Left cardiac atrium (tissue), 4 donors: ENCODE measurements at places on chromosomes 7 and 10. TPM values are rescaled to one million over a fixed set of nuclear protein-coding genes. Genes with fewer than 3 reads are reported as not detected.

DNA sequence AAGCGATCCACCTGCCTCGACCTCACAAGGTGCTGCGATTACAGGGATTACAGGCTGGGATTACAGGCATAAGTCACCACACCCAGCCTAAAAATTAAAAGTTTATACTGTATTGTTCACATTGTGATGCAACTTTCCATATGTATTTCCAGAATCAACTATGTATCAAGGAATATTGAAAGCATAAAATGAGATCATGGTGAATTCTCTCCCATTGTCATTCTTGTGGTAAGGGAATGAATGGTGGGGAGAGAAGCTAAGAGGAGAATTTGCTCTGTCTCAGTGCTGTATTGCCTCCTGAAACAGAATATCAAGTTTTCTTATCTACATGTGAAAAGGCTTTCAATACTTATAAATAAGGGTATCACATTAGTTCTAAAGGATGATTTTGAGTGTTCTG, 81.7 kb downstream of the CD36 start:
- DNase-seq, result no peak

GRCh38 chr10:536371-536925, 153.0 kb downstream of the DIP2C start:
- DNase-seq, result no peak

- DNase-seq, result no peak
Observed at GRCh38 chr10:62938672-62939071, 122.5 kb upstream of the EGR2 start.

DNA sequence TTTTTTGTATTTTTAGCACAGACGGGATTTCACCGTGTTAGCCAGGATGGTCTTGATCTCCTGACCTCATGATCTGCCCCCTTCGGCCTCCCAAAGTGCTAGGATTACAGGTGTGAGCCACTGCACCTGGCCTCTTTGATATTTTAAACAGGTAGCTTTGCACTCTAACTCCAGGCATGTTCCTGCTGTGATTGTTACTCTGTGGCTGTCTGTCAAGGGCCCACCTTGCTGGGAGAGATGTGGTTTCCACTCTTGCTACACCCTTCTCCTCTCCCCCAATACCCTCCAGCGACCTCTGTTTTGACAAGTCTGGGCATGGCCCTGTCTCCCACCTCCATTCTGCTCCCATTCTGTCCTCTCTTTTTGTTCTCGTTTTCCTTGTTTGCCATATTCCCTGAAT, 17.1 kb downstream of the SMKR1 start:
- DNase-seq, result no peak

DNA sequence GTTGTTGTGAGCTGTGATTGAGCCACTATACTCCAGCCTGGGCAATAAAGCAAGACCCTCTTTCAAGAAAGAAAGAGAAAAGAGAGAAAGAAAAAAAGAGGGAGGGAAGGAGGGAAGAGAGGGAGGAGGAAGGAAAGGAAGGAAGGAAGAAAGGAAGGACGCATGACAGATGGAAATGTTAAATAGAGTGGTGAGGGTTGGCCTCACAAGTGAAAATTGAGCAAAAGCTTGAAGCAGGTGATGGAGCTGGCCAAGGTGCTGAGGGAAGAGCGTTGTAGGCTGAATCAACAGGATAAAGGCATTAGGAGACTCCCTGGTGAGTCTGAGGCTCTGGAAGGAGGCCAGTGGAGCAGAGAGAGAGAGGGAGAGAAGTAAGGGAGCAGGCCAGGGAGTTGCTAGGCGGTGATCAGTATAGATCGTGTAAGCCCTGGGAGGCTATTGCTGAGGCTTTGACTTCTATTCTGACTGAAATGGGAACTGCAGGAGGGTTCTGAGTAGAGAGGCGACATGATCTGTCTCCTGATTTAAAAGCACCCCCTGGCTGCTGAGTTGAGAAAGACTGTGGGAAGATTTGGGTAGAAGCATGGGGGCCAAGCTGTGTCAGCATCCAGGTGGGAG, 26.5 kb upstream of the TMEM248 start:
- no peak for DNase-seq

DNA sequence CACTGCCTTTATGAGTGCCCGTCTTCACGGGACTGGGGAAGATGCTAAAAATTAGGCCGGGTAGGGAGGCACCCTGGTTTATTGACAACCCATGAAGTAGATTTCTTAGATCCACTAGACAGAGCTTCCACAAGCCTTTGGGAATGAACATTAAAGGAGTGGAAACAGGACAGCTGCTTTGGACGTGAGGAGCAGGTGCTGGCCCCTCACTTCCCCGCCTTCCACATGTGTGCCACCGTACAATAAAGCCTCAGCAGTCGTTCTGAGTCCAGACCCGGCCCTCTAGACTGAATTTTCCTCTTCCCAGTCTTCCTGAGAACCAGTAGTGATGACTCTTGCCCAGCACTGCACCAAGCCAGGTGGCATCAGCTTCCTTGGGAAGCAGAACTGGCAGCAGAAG, 282.4 kb downstream of the CELF2 start:
- no peak for DNase-seq

DNA sequence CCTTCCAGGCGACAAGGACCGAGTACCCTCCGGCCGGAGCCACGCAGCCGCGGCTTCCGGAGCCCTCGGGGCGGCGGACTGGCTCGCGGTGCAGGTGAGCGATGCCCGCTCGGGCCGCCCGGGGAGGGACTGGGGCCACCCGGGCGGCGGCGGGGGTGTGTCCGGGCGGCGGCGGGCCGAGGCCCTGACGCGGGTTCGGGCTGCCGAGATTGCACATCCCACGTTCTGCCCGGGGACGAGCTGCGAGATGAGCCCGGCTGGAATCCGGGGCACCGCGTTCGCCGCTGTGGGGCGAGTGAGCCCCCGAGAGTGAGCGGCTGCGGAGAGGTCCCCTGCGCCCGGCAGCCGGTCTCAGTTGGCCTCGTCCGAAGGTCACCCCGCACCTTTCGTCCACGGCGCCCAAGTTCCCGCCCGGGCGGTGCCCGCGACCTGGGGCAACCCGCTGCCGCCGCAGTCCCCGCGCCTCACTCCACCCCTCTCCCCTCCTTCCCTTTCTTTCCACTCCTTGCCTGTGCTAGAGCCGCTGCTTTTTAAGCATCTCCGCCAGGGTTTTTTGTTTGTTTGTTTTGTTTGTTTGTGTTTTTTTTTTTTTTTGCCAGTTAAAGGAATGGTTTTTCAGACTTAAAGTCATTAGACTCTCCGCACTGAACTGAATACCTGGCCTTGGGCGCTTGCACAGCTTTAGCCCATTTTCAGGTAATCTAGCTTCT, 515 bp downstream of the RALA start:
- peak; percentile 49 for DNase-seq

DNA sequence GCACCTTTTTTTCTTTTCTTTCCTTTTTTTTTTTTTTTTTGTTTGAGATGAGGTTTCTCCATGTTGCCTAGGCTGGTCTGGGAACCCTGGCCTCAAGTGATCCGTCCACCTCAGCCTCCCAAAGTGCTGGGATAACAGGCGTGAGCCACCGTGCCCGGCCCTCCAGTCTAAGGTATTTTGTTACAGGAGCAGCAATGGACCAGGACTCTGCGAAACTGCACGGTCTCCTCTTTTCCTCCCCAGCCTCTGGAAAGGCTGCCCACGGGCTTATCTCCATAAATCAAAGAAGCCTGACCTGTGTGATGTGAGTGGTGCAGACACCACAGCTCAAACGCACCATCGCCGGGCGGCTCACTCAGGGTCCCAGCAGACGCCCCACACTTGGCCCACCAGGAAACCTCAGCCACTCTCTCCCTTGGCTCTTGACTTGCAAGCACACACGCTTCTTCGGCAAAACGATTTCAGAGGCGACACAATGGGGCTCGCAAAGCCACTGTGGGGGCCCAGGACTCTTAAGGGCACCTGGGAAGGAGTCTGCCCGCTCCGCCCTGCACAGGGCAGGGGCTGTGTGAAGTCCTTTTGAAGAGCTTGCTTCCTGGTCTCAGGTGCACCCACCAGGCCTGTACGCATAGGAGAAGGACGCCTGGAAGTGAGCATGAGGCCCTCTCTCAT, 20.6 kb downstream of the WDR86 start:
- DNase-seq, result no peak

The ADAM22 gene
- total RNA-seq, result 3.1 TPM

GRCh38 chr10:109997233-109997632, 10.6 kb upstream of the ADD3 start:
- no peak for DNase-seq

- DNase-seq, result no peak
Observed at GRCh38 chr10:112981553-112981952, 31.5 kb downstream of the TCF7L2 start.

GRCh38 chr7:25358926-25359325, 130.6 kb upstream of the NPVF start:
- no peak for DNase-seq

The C7orf33 gene
- not detected for total RNA-seq

GRCh38 chr7:156222151-156222550, 409.9 kb upstream of the SHH start:
- DNase-seq, result no peak

GRCh38 chr7:96397936-96398598, 76.2 kb upstream of the SLC25A13 start:
- no peak for DNase-seq

The ASIC3 gene
- total RNA-seq, result 4.0 TPM

The CNNM1 gene
- total RNA-seq, result 0.05 TPM

The JAKMIP3 gene
- total RNA-seq, result 1.1 TPM

DNA sequence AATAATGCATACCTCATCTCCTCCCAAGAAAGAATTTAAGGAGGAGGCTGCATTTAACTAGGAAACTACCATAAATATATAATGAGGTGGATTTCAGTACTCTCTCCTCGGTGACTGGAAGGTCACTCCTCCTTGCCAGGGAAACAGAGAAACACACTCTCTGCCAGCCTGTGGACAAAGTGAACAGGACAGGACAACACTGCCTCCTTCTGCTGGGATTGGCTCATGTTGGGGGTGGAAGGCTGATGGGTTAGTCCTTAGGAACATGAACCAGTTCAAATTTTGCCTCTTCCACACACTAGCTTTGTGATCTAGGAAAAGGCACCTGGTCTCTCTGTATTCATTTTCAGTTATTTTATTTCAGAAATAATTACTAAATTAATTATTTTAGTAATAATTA, 50.6 kb upstream of the STEAP4 start:
- DNase-seq, result peak; percentile 19

DNA sequence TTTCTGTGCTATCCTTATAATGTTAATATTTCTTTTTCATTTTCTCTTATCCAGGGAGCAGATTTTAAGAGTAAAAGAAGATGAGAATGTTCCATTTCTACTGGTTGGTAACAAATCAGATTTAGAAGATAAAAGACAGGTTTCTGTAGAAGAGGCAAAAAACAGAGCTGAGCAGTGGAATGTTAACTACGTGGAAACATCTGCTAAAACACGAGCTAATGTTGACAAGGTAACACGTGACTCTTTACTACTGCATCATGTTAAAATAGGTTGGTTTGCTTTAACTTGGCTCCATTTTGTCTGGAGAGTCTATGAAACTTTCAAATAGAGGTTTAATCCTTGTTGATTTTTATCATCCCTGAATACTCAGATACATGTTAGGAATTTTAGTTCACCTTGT, 73.3 kb downstream of the RALA start:
- no peak for DNase-seq
